Activated T-cell treated with anti-CD3 and anti-CD28 coated beads for 4 hours (primary cell): ENCODE measurements at places on chromosomes 5 and 9.
A peak's percentile ranks its signal among the peaks of the same experiment; 100 is the strongest.

DNA sequence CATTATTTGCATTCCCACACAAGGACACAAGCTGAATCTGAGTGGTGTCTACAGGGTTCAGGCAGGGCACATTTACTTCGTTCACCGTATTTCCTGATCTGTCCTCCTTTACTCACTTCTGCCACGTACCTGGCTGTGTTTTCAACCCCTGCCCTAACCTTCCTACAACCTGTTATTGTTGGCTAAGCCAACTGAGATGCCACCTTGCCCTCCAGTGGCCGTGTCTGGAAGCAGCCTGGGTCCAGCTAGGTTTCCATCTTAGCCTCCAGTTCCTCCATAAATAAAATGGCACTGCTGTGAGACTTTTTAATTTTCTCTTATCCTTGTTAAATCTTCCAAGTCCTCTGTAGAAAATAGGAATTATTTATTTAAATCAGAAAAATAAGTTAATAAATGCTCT lies 64.8 kb downstream of the ATP10B start:
- no peak for DNase-seq

DNA sequence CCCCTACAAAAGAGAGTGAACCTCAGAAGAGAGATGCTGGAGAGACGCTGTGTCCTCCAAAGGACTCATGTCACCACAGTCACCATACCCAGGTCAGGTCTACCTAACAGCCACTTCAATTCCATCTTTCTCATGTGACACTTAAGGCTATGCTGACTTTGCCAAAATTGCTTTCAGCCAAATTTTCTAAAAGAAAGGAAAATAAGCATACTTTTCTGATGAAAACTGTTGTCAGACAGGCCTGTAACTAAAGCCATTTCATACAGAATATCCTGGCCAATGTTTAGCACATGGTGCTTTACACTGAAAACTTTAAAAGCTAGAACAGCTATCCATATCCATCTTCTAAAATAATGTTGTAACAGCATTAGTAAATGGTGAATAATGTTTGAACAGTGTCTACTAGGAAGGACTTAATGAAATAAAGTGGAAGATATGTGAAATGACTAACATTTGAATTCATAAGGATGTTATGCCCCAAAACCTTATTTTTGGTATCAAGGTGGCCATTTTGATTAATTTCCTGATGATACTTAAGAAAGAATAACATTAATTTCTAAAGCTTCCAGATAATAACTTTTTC lies 97.2 kb downstream of the NFIB start:
- DNase-seq, result no peak

DNA sequence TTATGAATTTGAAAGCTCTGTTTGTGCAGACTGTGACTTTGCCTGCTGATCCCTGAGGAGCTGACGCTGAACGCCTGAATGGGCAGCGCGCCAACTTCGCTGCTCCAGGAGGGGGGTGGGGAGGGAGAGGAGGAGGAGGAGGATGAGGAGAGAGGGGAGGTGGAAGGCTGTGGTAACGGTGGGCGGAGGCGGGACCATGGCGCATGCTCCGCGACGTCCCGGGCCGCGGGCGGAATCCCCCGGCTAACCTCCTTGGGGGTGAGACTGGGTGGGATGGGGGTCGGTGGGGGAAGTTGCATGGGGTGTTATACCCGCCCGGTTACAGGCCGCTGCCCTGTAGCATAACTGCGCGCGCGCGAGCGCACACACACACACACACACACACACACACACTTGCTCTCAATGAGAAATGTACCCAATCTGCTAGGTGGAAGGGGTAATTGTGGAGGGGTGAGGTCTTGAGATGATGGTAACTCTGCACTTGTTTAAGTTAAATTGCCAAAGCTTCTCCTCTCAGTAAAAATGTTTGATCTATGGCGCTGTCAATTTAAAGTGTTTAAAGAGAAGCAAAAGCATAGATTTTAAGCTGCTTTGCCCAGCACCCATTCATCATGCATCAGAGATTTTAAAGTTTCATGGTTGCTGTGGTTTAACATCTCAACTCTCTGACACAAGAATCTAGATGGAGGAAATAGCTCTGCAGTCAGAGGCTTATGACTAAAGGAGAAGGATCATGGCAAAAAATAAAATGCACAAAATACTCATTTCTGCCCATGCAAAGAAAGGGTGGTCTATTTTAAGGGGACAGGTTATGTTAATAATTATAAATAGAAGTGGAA lies 76.6 kb upstream of the TBCA start:
- DNase-seq, result no peak

GRCh38 chr5:112691758-112692157 lies 45.9 kb upstream of the APC start:
- DNase-seq, result peak; percentile 5

GRCh38 chr9:123360161-123361085 lies 4.4 kb downstream of the CRB2 start:
- no peak for DNase-seq

DNA sequence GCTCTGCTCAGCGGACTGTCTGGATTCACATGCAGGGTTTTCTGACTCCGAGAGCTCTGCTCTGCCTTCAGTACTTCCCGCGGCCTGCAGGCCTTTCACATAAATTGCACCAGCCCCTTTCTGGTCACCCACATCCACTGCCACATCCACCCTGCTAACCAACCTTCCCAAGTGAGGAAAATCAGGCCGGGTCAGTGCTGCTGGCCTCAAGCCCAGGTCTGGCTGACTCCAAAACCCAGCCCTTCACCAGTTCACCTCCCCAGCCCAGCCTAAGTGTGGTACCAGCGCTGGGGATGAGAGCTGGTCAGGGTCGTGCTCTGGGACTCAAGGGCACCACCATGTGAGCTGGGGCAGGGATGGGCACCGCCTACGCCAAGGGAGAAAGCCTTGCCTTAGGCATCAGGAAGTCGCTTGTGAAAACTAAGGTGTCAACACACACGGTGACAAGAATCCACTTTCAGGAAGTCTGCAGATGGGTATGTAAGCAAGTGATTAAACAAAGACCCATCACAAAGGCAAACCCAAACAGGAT lies 12.3 kb downstream of the LMAN2 start:
- no peak for DNase-seq

GRCh38 chr5:32030222-32030621 lies 143.9 kb downstream of the GOLPH3 start:
- no peak for DNase-seq

DNA sequence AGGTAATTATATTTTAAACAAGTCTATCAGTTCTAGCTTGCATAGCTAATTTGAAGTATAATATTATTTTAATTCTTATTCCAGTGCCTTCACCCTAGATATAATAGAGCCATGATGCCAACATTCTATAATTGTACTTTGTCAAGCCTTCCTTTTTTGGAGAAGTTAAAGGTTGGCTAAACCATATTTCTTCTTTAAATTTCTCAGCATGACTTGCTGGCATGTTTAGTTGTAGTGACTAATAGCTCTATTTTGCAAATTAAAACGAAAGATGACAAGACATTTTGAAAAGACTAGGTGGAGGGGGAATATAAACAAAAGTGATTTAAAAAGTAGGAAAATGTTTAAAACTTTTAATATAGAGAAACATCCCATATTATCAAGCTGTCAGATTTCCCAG lies 400.7 kb downstream of the PSAT1 start:
- no peak for DNase-seq

- no peak for DNase-seq
Observed at GRCh38 chr9:77907585-77907984, 124.0 kb downstream of the GNAQ start.

- no peak for DNase-seq
Observed at GRCh38 chr9:130689937-130690700, 3.5 kb upstream of the EXOSC2 start.

- DNase-seq, result peak; percentile 72
Observed at GRCh38 chr9:113578882-113579282, 115.4 kb downstream of the RGS3 start.

DNA sequence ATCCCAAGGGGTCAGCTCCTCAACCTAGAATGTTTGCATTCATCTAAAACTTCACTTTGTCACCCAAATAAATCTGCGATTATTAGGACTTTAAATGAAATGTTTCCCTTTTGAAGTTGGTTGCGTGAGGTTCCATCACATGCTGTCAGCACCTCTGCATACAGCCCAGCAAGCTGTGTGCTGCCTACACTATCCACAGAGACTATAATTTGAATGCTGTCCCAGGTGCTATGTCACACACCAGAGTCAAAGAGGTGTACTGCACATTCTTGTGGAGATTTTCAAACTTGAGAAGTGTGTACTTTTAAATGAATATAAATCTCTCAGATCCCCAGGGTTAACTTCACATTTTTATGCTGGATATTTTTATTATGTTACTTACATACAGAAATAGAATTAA lies 19.3 kb upstream of the CKS2 start:
- DNase-seq, result no peak

GRCh38 chr9:114314881-114315722 lies 7.8 kb upstream of the ORM1 start:
- no peak for DNase-seq

- DNase-seq, result no peak
Observed at GRCh38 chr9:133873009-133873408, 119.1 kb downstream of the VAV2 start.

GRCh38 chr5:146025114-146025680 lies 80.2 kb downstream of the PLAC8L1 start:
- DNase-seq, result no peak

DNA sequence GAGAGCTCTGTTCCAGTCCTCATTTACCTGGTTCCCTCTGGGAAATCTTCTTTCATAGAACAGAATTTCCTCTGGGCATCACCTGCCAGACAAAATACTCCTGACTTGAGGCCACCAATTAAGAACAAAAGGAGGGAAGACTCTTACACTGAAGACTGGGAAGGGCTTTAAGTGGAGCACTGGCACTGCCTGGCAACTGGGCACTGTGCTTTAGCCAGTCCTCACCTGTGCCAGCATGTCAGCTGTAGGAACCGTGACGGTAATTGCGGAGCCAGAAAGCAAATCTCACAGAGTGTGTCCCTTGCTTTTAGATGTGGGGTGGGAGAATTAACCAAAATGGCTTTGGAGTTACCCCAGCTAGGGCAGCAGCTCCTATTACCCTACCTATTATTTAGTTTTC lies 40.6 kb downstream of the FAM219A start:
- no peak for DNase-seq

GRCh38 chr5:106959387-106959786 lies 711.4 kb downstream of the EFNA5 start:
- no peak for DNase-seq

DNA sequence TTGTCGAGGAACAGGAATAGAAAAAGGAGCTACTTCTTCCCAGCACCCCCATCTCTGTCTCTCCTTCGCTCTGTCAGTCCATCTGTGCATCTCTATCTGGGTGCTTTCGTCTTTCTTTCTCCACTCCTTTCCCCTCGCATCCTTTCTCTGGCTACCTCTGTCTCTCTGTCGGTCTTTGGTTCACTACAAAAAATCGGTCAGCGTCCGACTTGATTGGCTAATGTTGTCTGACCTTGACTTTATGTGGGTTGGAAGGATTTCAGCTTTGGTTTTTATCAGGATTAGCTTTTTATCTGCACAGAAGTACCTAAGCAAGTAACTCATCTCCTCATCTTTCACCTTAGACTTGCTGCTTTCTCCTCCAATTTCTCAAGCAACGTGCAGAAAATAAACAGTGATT lies 575.2 kb upstream of the ZNF462 start:
- no peak for DNase-seq

DNA sequence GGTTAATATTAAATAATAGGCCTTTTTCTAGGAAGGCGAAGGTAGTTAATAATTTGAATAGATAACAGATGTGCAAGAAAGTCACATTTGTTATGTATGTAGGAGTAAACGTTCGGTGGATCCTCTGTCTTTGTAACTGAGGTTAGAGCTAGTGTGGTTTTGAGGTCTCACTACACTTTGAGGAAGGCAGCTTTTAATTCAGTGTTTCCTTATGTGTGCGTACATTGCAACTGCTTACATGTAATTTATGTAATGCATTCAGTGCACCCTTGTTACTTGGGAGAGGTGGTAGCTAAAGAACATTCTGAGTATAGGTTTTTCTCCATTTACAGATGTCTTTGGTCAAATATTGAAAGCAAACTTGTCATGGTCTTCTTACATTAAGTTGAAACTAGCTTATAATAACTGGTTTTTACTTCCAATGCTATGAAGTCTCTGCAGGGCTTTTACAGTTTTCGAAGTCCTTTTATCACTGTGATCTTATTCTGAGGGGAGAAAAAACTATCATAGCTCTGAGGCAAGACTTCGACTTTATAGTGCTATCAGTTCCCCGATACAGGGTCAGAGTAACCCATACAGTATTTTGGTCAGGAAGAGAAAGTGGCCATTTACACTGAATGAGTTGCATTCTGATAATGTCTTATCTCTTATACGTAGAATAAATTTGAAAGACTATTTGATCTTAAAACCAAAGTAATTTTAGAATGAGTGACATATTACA lies 45.7 kb downstream of the TGFBR1 start:
- DNase-seq, result no peak

DNA sequence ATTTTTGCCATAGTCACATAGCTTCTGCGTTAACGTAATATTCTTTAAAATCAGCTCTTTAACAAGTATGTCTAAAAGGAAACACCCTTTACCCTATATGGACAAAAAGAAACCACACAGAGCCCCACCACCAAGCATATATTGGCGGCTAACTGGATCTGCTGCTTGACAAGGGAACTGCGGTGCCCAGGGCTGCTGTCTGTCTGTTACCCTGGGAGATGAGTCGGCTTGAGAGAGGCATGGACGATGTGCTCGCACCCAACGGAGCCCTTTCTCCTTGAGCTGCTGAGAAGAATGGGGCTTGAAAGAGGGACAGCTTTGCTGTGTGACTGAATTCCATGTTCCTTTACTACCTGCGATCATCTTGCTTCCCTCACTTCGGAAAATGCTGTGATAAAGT lies 158.6 kb upstream of the SHB start:
- DNase-seq, result no peak
